ENCODE measurements at places on chromosomes 11 and 22.

DNA sequence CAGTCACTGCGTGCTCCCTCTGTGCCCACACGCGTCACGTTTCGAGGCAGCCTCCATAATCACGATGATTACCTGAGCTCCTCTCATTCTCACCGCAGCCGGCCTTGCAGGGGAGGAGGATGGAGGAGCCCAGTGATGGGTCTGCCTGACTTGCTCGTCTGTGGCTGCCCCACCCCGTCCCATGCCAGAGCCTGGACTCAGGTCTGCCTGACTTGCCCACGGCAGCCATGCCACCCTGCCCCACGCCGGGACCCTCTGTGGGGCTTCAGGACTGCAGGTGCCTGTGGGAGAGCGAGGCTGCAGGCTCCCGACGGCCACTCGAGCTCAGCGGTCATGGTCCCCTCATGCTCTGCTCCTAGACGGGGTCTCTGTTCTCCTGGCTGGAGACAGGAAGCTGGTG lies 1025.1 kb downstream of the BRD1 start:
- DNase-seq = no peak

DNA sequence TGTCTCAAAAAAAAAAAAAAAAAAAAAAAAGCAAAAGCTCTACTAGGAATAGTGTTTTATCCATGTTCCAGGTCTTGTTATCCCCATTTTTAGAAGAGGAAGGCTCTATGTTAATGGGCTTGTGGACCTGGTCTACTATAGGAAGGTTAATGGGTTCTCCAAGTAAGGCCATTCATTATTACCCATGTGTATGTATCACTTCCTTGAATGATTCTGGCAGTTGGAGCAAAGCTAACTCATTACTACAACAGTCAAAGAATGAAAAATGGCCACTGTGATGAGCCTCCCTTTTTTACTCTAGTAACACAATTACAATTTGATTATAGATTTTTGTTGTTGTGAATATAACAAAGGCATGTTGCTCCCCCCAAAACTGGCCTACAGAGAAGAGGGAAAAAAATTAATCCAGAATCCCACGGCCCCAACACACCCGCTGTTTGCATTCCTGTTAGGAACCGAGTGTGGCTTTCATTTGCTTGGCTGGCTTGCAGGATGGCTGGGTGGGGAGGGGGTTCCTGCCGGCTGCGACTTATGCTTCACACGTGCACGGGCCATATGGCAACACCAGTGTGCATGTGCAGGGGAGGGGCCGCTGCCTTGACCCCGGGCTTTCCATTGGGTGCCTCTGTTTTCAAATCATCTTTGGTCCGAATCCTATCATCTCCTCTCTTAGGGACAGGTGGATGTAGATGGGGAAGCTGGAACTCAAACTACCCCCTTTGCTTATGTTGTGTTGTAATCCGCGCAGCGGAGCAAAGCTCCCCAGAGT lies 148.8 kb downstream of the HIPK3 start:
- no peak for DNase-seq

GRCh38 chr22:38327396-38327795 lies 10.2 kb upstream of the CSNK1E start:
- DNase-seq = no peak

- no peak for DNase-seq
Observed at GRCh38 chr11:127000981-127001380, 411 bp upstream of the KIRREL3 start.

DNA sequence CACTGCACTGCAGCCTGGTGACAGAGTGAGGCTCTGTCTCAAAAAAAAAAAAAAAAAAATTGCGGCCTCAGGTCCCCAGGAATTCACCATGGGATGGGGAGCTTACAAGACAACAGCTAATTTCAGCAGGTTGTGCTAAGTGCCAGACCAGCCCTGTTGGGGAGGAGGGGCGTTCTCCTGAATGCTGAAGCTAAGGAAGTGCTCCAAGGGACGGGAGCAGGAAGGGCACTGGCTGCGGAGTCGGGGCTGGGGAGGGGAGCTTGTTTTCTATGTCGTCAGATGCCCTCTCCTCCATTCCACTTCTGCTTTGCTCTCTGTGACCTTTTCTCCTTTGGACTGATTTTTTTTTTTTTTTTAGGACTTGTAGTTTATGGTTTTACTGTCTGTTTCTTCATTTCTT lies 4.5 kb downstream of the ADAMTS15 start:
- DNase-seq = no peak

DNA sequence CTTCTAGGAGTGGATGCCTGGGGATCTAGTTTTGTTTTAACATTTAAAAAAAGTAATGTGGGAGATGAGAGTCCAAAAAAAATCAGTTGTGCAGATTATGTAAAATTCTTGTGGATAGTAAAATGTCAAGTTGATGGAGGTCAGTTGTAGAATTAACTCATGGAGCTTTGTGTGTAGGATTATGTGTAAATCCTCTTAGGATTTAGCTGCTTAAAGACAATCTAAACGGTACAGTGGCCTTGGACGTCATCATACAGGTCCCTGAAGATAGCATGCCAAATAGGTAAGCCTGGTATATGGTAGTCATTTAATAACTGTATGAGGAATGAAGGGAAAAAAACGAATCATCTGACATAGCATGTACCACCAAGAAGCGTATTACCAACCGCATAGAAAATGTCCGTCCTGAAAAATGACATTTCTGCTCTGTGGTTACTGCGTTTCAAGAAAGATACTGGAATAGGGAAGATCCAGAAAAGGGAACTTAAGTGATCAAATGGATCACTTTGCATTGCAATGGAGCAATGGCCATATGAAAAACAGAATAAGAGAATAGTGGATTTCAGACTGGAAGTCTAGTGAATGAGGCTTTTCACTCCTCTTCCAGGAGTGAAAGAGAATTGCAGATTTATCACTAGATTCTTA lies 61.3 kb downstream of the BCL2L13 start:
- DNase-seq = no peak
